Stomach (tissue), 19 donors: ENCODE measurements at places on chromosomes 13 and 19. TPM values are rescaled to one million over a fixed set of nuclear protein-coding genes. Genes with fewer than 3 reads are reported as not detected.

DNA sequence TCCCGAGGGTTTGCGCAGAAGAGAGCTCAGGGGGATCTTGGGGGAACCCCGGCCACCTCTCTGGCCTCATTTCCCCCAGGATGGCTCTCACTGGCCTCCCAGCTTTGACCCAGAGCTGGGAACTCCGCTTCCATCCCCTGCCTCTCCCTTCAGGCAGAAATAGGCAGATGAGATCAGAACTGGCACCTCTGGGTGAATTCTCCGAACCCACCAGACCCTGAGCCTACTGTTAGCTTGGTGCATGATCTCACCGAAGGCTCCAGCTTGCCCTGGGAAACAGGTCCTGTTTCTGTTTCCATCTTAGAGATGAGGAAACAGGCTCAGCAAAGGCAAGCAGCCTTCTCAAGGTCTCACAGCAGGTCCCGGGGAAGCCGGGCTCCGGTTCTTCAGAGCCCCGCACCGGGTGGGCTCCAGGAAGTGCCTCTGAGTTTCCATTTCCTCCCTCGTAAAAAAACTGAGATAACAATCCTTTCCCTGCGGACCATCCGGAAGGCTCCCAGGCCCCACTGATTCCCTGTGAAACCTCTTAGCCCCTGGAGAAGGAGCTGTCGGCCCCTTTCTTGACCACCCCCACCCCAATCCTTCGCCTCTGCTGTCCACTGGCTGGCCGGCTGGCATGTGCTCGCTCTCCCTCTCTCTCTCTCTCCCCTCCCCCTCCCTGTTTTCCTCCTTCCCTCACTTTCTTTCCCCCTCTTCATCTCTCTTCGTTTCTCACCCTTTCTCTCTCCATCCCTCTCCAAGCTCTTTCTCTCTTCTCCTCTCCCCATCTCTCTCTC lies 2.1 kb downstream of the NECTIN2 start:
- peak overlapping the region; percentile 73 for H3K4me3 ChIP-seq
- no peak for DNase-seq
- no peaks in the 10 kb centered on the region for H3K27me3 ChIP-seq
- H3K4me1 ChIP-seq = peaks cover 62% of the 10 kb centered on the region
- no peaks in the 10 kb centered on the region for H3K36me3 ChIP-seq

- no peaks in the 10 kb centered on the region for H3K27me3 ChIP-seq
- H3K4me1 ChIP-seq = peaks cover 5% of the 10 kb centered on the region
- H3K4me3 ChIP-seq = no peak overlapping the region
- DNase-seq = no peak
These were observed 23.5 kb downstream of the ARL11 start for GRCh38 chr13:49651570-49652354.

DNA sequence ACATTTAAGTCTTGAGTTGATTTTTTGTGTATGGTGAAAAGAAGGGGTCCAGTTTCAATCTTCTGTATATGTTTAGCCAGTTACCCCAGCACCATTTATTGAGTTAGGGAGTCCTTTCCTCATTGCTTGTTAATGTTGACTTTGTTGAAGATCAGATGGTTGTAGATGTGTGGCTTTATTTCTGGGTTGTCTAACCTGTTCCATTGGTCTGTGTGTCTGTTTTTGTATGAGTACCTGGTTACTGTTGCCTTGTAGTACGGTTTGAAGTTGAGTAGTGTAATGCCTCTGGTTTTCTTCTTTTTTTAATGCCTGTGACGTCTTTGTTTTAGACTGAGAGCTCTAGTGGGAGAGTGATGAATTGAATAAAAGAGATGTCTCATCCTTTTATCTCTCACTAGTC lies 83.2 kb downstream of the NBEA start:
- no peaks in the 10 kb centered on the region for H3K4me1 ChIP-seq
- DNase-seq = peak; percentile 27
- H3K4me3 ChIP-seq = no peak overlapping the region
- no peaks in the 10 kb centered on the region for H3K36me3 ChIP-seq
- H3K27me3 ChIP-seq = no peaks in the 10 kb centered on the region

- no peaks in the 10 kb centered on the region for H3K27me3 ChIP-seq
- H3K36me3 ChIP-seq = no peaks in the 10 kb centered on the region
- no peak for DNase-seq
- H3K27ac ChIP-seq = no peak overlapping the region
- no peaks in the 10 kb centered on the region for H3K4me1 ChIP-seq
These were observed 825.8 kb downstream of the GPC5 start for GRCh38 chr13:92224052-92224821.

DNA sequence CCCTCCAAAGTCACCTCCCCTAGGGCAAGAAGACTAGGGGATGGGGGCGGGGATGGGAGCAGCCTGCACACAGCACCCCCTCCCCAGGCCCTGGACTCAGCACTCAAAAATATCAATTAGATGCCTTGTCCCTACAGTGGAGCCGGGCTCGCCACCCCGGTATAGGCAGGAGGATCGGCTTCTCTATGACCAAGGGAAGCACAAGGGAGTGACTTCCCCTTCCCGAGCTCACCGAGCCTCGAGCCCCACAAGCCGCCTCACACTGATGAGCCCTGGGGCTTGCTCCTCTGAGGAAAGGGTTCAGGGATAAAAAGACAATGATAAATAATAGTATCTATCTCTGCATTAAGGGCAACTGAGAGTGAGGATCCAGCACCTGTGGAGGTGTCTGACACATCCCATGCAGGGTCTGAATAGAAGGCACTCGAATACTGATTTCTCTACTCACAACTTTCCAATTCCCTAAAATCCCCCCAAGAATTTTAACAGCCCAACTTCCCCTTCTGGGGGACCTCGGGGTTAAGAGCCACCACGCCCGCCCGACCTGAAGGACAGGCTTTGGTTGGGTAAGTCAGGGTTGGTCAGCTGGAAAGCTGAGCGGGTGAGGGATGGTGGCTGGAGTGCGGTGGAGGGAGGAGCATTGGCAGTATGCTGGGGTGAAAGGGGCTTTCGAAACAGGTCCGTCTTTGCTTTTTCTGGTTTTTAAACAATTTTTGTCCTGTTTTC lies 51.3 kb downstream of the STK24 start:
- no peak overlapping the region for H3K27ac ChIP-seq
- H3K4me1 ChIP-seq = peaks cover 67% of the 10 kb centered on the region
- H3K27me3 ChIP-seq = no peaks in the 10 kb centered on the region

DNA sequence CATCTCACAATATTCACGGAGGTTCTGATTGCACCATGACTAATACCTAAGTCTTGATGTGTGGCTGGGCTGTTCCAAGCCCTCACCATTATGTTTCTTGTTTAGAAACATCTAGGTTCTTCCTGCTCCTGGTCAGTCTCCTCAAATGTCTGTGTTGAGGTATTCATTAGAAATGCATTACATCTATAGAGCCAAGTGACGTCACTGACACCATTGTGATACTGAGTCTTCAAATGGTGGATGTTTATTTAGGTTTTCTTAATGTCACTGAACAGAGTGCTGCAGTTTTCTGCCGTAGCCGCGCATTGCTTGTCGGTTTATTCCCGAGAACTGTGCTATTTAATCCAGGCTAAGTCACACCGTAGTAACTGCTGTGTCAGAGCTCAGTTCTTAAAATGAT lies 142.4 kb upstream of the SPACA7 start:
- DNase-seq = no peak
- no peaks in the 10 kb centered on the region for H3K4me1 ChIP-seq
- no peak overlapping the region for H3K4me3 ChIP-seq
- no peak overlapping the region for H3K27ac ChIP-seq
- peaks cover 43% of the 10 kb centered on the region for H3K27me3 ChIP-seq
- H3K36me3 ChIP-seq = no peaks in the 10 kb centered on the region

DNA sequence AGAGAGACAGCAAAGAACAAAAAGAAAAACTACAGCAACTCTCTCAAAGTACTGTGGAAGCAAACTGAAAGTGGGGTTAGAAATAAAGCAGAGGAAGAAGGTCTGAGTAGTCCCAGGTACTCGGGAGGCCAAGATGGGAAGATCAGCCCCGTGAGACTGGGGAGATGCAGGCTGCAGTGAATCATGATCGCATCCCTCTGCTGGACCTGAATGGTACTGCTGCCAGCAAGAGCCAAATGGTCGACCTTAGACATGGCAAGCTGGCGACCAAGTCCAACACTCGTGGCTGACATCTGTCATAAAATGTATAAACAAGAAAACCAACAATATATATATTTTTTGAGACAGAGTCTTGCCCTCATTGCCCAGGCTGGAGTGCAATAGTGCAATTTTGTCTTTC lies 33.7 kb upstream of the ZNF724 start:
- no peaks in the 10 kb centered on the region for H3K4me1 ChIP-seq
- no peaks in the 10 kb centered on the region for H3K27me3 ChIP-seq
- H3K27ac ChIP-seq = no peak overlapping the region

DNA sequence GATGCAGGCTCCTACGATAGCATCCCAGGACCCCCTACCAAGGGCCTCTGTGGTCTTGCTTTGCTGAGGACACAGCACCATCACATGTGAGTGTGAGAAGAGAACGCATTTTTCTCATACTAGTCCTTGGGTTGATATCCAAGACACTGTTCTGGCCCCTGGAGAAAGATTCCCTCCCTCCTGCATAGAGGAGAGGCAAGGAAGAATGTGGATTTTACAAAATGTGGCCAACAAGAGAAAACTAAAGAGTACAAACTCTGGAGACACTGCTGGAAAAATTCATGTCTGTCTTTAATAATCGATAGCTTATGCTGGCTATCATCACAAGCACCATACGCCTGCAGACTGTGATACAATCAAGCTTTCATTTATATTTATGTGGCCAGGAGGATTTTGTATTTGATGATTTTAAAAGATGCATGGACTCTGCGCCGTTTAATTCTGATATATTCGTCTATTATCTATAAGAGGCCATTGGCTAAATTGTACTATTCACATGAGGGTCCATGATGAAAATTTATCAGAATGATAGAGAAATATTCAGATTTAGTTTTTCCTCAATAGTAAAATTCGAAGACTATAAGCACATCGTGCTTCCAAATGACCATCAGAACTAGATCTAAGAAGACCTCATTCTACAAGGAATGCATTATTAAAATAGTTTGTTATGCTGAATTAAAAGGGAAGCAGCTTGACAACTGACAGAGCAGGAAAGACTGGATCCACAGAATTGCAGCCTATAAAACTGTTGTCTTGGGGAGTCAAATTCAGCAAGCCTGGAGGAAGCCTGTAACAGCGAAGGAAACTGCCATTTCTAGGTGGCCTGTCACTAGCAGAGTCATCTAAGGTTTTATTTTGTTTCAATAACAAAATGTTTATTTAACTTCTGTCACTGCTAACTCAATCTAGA lies 578.7 kb downstream of the DIAPH3 start:
- no peaks in the 10 kb centered on the region for H3K4me1 ChIP-seq
- H3K27me3 ChIP-seq = no peaks in the 10 kb centered on the region

GRCh38 chr13:29195456-29195855 lies 375.3 kb downstream of the MTUS2 start:
- no peaks in the 10 kb centered on the region for H3K4me1 ChIP-seq
- no peak overlapping the region for H3K27ac ChIP-seq
- no peak overlapping the region for H3K4me3 ChIP-seq
- no peaks in the 10 kb centered on the region for H3K36me3 ChIP-seq
- DNase-seq = no peak

Gene MOB3A
- 127 TPM for total RNA-seq

GRCh38 chr19:29676586-29676985 lies 11.3 kb downstream of the PLEKHF1 start:
- H3K27ac ChIP-seq = peak overlapping the region; percentile 10
- H3K4me1 ChIP-seq = peaks cover 57% of the 10 kb centered on the region
- H3K36me3 ChIP-seq = peaks cover 36% of the 10 kb centered on the region

- peaks cover 57% of the 10 kb centered on the region for H3K4me1 ChIP-seq
- peak within 1 kb of the TSS; percentile 40 for H3K4me3 ChIP-seq
- peaks cover 57% of the 10 kb centered on the region for H3K27me3 ChIP-seq
- DNase-seq = peak; percentile 44
- no peaks in the 10 kb centered on the region for H3K36me3 ChIP-seq
- no peak within 1 kb of the TSS for H3K27ac ChIP-seq
These were observed at the start of gene KISS1R for GRCh38 chr19:917323-918151. Gene KISS1R, plus strand, starts transcription at chr19:917333. Its CDS starts 170 bp downstream, at chr19:917503.

Gene PALM3
- 59.4 TPM for total RNA-seq

DNA sequence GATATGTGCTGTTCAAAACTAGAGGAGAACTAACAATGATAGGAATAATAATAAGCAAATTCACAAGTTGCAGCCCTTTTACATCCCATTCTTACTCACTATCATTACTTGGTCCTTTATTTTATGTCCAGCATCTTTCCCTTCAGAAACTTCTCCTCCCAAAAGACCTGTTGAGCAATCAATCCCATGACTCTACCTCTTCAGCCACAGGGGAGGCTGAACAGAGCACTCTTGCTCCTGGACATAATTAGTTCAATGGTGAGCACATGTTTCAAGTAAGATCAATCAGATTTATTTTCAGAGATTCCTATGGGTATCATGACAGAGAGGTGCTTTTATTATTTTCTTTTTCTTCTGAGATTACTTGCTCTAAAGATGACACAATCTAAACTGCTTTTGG lies 260.0 kb downstream of the COG6 start:
- H3K4me1 ChIP-seq = no peaks in the 10 kb centered on the region
- no peak for DNase-seq
- no peak overlapping the region for H3K27ac ChIP-seq
- no peaks in the 10 kb centered on the region for H3K27me3 ChIP-seq
- no peaks in the 10 kb centered on the region for H3K36me3 ChIP-seq
- no peak overlapping the region for H3K4me3 ChIP-seq

Gene PABPC3
- total RNA-seq = not detected

Gene CABP5
- total RNA-seq = not detected

DNA sequence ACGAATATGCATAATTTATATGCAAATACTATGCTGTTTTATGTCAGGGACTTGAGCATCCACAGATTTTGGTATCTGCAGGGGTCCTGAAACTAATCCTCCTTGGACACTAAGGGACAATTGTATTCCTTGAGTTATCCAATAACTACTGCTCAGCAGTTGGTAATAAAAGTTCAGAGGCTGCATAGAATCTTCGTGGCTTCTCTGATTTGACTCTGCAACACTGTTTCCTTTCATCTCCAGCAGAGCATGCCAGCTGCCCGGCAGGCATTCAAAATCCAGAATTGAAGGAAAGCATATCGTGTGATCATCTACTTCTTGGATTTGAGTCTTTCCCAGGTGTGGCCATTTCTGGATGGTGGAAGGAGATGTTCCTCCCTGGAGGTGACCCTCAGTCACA lies 64.5 kb upstream of the MRI1 start:
- no peaks in the 10 kb centered on the region for H3K4me1 ChIP-seq
- H3K4me3 ChIP-seq = no peak overlapping the region
- peaks cover 14% of the 10 kb centered on the region for H3K27me3 ChIP-seq
- DNase-seq = no peak

GRCh38 chr19:12933287-12934072 lies at the start of gene FARSA:
Gene FARSA, minus strand, starts transcription at chr19:12933711. Its CDS starts 15 bp downstream, at chr19:12933696.
- peak; percentile 93 for DNase-seq
- H3K27me3 ChIP-seq = no peaks in the 10 kb centered on the region
- H3K36me3 ChIP-seq = peaks cover 26% of the 10 kb centered on the region
- H3K4me3 ChIP-seq = peak within 1 kb of the TSS; percentile 97
- peaks cover 23% of the 10 kb centered on the region for H3K4me1 ChIP-seq
- peak within 1 kb of the TSS; percentile 91 for H3K27ac ChIP-seq

DNA sequence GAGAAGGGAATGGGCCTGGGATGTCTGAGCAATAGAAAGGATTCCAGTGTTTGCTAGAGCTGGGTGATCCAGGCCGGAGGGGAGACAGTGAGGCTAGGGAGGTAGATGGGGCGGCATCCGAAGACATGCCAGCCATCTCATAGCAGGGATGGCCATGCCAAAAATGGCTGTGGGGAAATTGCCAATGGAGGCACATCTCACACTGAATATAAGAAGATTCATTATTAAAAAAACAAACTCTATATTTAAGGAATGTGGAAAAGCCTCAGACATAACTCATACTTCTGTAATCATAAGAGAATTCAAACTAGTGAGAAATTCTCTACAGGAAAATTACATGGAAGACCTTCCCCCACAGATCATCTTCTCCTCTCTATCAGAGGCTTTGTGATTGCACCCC lies 289.2 kb downstream of the FGF9 start:
- no peak overlapping the region for H3K4me3 ChIP-seq
- DNase-seq = no peak
- no peaks in the 10 kb centered on the region for H3K4me1 ChIP-seq
- no peaks in the 10 kb centered on the region for H3K36me3 ChIP-seq
- no peak overlapping the region for H3K27ac ChIP-seq
- H3K27me3 ChIP-seq = no peaks in the 10 kb centered on the region

Gene ZNF708
- total RNA-seq = 43.5 TPM
